Bone marrow (tissue), 2 donors: ENCODE measurements at places on chromosomes 11 and 22.

- no peak for DNase-seq
These were observed 259.9 kb upstream of the CTSC start for GRCh38 chr11:88597387-88597786.

- DNase-seq, result no peak
These were observed 8.1 kb downstream of the FBXO7 start for GRCh38 chr22:32482708-32483107.

DNA sequence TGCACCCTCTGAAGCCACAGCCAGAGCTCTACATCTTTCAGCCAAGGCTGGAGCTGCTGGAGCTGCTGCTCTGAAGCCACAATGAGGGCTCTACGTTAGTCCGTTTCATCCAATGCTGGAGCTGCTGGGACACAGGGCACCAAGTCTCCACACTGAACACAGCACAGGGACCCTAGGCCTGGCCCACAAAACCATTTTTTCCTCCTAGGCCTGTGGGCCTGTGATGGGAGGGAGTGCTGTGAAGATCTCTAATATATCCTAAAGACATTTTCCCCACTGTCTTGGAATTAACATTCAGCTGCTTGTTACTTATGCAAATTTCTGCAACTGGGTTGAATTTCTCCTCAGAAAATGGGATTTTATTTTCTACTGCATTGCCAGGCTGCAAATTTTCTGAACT, 441.4 kb upstream of the FAT3 start:
- DNase-seq, result no peak

DNA sequence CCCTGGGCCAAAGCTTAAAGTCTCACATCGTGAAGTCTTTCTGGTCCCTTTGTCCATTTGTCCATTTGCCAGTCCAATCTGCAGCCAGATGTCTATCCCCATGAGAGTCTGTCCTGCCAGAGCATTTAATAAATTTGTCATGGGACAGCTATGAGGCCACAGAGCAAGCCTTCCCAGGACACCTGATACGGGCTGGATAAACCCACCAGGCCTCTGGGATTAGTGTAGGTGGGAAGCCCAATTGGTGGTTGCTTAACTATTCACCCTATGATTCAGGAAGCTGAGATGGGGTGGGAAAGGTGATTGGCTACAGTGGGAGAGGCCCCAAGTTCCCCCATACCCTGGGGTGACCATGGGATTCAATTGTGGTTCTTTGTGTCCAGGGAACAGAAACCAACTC, 39.9 kb downstream of the MYEOV start:
- DNase-seq, result no peak

DNA sequence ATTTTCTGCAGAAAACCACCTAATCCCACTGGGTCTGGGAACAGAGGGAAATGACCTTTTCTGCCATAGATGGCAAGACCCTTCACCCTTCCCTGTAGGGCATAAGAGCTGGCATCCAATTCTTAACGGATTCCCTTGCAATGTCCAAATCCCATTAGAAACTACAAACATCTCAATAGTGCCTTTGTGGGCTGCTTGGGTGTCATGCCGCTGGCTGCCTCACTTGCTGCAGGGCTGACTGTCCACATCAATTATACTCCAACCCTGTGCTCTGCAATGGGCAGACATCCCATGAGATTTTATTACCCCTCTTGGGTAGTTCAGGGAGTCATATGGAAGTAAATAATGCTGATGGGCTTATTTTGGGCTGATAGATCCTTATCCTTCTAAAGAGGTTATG, 7.3 kb downstream of the GRAP2 start:
- no peak for DNase-seq

- no peak for DNase-seq
These were observed 15.6 kb downstream of the LTO1 start for GRCh38 chr11:69659591-69659990.

GRCh38 chr11:73145986-73146575, 4.0 kb upstream of the FCHSD2 start:
- no peak for DNase-seq

DNA sequence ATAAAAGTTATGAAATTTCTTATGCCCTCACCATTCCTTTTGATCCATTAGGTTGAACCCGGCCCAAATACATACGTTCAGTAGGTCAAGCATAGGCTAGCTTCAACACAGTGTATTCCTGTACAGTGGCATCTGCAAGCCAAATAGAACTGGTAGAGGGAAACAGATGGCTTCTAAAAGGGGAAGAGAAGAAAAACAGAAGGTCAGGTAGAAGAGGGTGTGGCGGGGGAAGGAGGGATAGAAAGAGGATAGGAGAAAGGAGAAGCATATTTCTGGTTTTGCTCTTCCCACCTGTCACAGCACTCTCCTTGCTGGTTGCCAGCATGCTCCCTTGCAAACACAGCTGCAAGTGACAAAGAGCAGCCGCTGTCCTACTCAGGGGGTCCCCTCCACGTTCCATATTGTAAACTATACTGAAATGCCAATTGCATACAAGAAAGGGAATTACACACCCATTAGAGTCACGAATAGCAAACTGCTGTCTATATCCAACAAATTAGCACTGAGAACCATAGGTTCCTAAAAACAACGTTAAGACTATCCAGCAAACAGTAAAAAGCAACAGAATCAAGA, 71.8 kb downstream of the PHF21A start:
- no peak for DNase-seq

GRCh38 chr11:102874852-102875251, at the start of gene MMP12:
Gene MMP12 (minus strand): TSS chr11:102874982. CDS start chr11:102874937, 45 bp downstream.
- no peak for DNase-seq
